ENCODE measurements at places on chromosomes 2 and 18. TPM values are rescaled to one million over a fixed set of nuclear protein-coding genes. Genes with fewer than 3 reads are reported as not detected.

The KCNG3 gene
- 0.90 TPM for total RNA-seq

The AQP4 gene
- not detected for total RNA-seq

The ALPI gene
- not detected for total RNA-seq

The RAB11FIP5 gene
- total RNA-seq, result 37.7 TPM

The PMAIP1 gene
- 14.9 TPM for total RNA-seq

The SPC25 gene
- 20.2 TPM for total RNA-seq

The CWC22 gene
- 11.6 TPM for total RNA-seq

The AMMECR1L gene
- 20.3 TPM for total RNA-seq

The STEAP3 gene
- total RNA-seq, result 47.6 TPM

The SERPINB7 gene
- 1.7 TPM for total RNA-seq

The EN1 gene
- 1.1 TPM for total RNA-seq

The ALPG gene
- not detected for total RNA-seq

The C2orf76 gene
- 11.0 TPM for total RNA-seq

The NCKAP1 gene
- total RNA-seq, result 110 TPM

The KCNIP3 gene
- total RNA-seq, result 1.0 TPM

The LBH gene
- total RNA-seq, result 102 TPM

The ACOXL gene
- total RNA-seq, result not detected

The NPHP1 gene
- 8.0 TPM for total RNA-seq

The ARHGAP25 gene
- total RNA-seq, result 0.22 TPM

The C2orf49 gene
- 18.6 TPM for total RNA-seq

The EMILIN1 gene
- total RNA-seq, result 0.36 TPM

The RFX8 gene
- total RNA-seq, result not detected

The ABCG5 gene
- total RNA-seq, result not detected

The NYAP2 gene
- total RNA-seq, result not detected

The BOLA3 gene
- total RNA-seq, result 125 TPM

The DNAH7 gene
- 0.76 TPM for total RNA-seq

The ANKRD53 gene
- 0.11 TPM for total RNA-seq

Data from A549 treated with CpdA at 1 μM for 4 hours (cell line).